Stimulated activated CD4-positive, alpha-beta T cell treated with anti-CD3 and anti-CD28 coated beads, TNF-alpha, amount 100 ng/mL, for 24 hours (primary cell): ENCODE measurements at places on chromosomes 6 and 20.

DNA sequence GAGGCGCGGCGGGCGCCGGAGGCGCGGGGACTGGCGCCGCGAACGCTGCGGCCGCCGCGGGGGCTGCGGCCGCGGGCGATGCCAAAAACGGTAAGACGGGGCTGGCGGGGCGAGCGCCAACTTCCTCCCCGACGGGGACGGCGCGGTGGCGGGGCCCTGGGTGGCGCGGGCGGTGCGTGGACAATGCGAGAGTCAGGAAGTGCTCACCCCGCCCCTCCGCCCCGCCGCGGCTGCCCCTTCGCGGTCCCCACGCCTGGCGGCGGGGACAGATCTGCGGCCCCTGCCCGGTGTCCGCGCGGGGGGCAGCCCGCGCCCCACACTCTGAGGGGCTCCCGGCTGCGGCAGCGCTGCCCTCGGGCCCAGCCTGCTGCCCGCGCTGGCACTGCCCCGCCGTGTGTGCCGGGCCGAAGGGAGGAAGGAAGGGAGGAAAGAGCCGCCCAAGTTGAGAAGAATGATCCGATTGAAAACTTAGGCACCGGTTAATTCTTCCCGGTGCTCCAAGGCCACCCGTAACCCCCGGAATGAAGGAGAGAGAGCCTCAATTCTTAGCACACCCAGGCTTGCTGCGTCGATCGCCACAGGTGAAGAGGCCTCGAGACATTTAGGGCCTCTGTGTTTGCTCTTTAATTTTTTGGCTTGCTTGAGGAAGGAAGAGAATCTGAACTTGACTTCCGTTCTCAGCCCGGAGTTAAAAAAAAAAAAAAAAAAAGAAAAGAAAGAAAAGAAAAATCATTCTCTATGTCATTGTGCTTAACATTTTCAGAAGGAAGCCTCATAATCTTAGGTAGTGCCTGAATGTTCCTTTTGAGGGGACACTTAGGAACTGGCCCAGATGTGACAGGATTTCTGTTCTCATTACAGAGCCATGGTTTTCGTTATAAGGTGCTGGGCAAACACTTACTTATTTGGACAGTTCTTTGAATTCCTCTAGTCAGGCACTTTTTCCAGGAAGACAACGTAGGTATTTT is 982 bp downstream of the HECA start:
- DNase-seq, result no peak

DNA sequence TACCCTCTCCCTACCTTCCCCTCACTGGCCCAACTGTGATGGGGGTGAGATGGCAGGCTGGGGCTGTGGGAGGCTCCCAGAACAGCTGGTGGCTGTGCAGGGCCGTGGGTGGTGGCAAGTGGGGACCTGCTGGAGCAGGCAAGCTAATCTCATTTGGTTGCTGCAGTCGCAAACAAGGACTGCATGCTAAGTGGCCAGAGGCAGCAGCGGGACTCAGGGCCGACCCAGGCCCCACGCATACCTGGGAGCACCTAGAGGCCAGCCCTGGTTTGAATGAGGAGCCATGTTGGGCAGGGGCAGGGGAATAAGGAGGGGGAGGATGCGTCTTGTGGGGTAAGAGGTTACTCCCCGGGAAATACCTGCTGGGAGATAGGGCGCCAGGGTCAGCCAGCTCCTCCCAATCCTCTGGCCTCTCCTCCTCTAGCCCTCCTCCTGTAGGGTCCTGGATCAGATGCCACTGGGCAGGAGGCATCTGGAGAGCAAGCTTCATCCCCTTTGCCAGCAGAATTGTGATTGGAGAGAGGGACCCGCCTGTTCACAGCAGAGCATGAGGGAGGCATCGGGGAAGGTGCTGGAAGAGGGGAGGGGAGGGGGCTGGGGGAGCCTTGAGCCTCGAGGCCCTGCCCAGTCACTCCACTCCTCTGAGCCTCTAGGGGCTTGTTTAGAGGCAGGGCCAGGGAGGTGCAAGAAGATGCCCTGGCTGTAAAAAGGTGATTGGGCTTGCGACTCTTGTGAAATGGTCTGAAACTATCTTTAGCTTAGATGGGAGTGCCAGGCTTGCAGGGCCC is 24.3 kb upstream of the CDH22 start:
- no peak for DNase-seq

DNA sequence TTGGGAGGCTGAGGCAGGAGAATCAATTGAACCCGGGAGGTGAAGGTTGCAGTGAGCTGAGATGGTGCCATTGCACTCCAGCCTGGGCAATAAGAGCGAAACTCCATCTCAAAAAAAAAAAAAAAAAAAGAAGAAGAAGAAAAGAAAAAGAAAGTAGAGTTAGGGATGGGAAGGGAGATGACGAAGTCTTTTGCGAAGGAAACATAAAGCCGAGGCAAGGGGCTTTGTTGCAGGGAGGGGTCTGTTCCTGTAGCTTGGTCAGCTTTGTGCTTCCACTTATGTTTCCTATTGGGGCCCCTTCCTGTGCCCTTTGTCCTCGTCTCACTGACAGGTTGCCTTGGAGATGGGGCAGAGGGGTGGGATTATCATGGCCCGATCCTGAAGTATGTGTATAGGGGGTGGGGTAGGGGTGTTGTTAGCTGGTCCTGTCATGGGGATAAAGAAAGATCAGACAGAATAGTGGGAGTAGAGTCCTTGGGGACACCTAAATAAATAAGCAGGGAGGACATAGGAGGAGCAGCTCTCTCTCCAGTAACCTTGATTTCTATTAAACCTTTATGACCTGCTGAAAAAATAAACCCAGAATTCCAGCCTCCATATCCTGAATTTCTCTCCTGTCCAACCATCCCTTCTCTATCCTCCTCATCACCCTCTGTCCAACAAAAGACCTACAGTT is 1.1 kb upstream of the CLIC1 start:
- DNase-seq, result no peak

- no peak for DNase-seq
Observed at GRCh38 chr6:133368664-133369063, 127.5 kb downstream of the EYA4 start.

GRCh38 chr6:111599259-111599658 is 6.4 kb downstream of the TRAF3IP2 start:
- no peak for DNase-seq

GRCh38 chr20:48921168-48921882 is at the start of gene ARFGEF2:
Gene ARFGEF2 (plus strand): TSS chr20:48921711. CDS start chr20:48921890, 179 bp downstream.
- DNase-seq, result peak; percentile 93

GRCh38 chr6:158268361-158269147 is 43.7 kb upstream of the TULP4 start:
- DNase-seq, result no peak

DNA sequence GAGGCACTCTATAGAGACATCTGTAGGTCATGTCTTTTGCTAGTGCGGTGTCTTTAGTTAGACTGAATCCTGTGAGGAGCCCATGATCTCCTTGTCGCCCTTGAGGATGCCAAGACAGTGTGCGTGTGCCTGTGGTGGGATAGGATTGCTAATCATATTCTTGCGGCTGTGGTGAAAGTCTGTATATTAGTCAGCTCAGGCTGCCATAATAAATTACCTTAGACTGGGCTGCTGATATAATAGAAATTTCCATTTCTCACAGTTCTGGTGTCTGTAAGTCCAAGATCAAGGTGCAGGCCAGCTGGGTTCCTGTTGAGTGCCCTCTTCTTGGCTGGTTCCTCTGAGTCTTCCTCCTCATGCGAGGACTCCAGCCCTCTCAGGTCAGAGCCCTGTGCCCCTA is 141.2 kb downstream of the JARID2 start:
- no peak for DNase-seq
